ENCODE measurements at places on chromosomes 5 and 9.
A peak's percentile ranks its signal among the peaks of the same experiment; 100 is the strongest.

- no peak for DNase-seq
Measured at GRCh38 chr9:97990259-97990658, 7.1 kb downstream of the ANP32B start.

DNA sequence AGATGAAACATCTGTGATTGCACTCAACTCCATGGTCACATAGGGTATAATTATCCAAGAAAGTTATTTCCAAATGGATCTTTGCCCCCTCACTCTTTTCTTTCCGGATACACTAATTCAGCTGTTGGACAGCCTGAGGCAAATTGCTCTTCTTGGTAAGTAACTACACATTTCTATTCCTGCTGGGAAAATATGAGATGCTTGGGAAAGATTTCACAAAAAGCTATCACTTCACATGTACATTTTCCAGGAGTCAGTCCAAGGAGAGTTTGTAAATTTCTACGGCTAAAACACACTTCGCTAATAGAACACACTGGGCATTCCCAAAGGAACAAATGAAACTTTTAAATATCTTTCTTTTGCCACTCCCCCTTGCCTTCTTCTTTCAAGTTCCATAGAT is 123.0 kb upstream of the GRIA1 start:
- no peak for DNase-seq

- no peak for DNase-seq
Measured at GRCh38 chr5:95817430-95817829, 5.1 kb downstream of the GLRX start.

DNA sequence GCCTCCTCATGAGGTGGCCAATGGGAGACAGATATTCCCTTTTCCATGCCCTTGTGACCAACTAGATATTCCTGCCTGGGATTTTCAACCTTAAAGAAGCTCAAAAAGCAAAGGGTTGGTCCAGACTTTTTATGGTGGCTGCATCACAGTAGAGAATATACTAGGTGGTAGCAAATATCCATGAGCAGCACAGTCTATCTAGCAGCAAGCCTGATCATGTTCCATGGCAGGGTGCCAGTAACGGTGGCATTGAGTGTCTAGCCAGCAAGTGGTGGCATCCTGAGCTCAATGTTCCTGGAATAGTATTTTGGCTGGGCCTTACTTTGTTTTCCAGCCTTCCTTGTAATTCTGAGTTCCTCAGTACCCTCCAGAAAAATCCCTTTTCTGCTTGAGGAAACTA is 25.8 kb downstream of the CDC25C start:
- no peak for DNase-seq

GRCh38 chr9:14515571-14516198 is 177.5 kb downstream of the ZDHHC21 start:
- no peak for DNase-seq

DNA sequence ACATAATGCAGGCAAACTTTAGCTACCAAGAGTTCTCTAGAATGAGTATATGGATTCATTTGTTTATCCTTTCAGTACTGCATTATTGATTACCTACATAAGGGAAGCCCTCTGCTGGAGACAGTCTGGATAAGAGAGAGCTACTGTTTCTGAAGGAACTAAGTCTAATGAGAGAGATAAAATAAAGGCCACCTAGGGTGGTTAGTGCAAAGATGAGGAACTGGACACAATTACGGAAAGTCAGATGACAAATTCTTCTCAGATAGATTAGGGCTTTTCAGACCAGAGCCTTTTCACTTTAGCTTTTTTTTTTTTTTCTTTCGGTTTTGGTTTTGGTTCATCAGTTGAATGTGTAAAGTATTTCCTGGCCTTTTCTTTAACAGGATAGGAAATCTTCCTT is 31.3 kb downstream of the ISOC1 start:
- peak; percentile 30 for DNase-seq

GRCh38 chr5:142597546-142598337 is 88.1 kb downstream of the FGF1 start:
- DNase-seq = no peak

DNA sequence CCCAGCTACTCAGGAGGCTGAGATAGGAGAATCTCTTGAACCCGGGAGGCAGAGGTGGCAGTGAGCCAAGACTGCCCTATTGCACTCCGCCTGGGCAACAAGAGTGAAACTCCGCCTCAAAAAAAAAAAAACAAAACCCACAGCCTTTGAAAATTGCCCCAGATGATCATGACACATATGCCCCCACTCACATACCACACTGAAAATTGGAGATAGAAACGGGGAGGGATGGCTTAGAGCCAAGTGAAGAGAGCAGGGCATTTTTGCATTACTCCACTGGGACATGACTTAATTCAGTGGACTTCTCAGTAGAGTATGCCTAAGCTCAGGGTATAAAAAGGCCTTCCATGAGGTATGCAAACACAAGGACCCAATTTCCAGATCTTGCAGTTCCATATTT is 309.3 kb downstream of the BNC2 start:
- DNase-seq = no peak

- DNase-seq = peak; percentile 53
Measured at GRCh38 chr5:156815988-156816599, 34.0 kb upstream of the PPP1R2B start.

DNA sequence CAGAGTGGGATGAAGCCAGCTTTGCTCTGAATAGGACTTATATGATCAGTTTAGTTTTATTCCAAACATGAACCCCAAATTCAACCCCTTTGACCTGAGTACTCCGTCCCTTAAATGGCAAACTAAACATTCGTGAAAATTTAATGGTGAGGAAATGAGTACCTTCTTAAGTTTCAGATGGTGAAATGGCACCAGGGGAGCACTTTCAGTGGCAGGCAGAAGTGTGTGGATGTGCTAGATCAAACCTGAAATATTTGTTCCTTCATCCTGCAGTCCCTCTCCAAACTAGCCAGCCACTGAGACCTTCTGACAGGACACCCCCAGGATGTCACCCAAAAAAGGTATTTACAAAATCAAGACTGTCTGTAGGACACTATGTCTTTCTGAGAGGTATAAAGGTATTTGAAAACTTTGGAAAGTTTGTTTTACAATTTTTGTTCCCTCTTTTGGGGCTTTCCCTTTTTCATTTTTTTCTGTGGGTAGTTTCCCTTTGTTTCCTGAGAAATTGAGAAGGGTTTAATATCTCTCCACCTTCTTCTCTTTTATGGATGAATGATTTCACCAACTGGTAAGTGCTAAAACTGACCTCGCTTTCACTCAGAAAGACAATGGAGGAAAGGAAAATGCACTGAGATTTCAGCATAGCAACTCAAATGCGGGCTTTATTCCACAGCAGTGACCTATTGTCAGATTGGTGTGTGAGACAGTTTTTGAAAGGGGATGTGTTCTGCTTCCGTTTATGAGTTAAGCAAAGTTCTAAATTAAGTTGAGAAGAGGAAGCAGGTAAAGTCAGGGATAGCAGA is 127.1 kb downstream of the TMC1 start:
- DNase-seq = no peak

DNA sequence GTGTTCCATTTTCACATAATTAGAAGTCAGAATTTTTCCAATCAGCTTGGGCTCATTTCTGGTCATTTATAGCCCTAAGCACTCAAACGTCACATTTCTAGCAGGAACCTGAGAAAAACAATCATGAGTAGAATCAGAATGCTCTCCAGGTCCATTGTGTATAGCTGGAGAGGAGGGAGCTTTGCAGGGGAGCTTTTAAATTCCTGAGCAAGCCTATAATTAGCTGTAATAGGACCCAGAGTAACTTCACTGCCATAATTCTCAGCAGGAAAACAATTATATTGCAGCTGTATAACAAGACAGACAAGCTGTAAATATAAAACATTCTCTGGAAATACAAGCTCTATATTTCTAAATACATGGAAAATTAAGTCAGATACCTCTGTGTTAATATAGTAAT is 637.6 kb upstream of the SGCD start:
- no peak for DNase-seq

- DNase-seq = no peak
Measured at GRCh38 chr9:121672213-121672612, 20.8 kb downstream of the DAB2IP start.

GRCh38 chr5:148626081-148626613 is 28.2 kb downstream of the HTR4 start:
- DNase-seq = no peak

DNA sequence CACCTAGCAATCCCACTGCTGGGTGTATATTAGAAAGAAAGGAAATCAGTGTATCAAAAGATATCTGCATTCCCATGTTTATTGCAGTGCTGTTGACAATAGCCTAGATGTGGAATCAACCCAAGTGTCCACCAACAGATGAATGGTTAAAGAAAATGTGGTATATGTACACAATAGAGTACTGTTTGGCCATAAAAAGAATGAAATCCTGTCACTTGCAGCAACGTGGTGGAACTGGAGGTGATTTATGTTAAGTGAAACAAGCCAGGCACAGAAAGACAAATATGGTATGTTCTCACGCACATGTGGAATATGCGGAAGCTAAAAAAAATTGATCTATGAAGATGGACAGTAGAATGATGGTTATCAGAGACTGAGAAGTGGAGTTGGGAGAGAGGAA is 221.6 kb upstream of the DAP start:
- DNase-seq = no peak

- DNase-seq = no peak
Measured at GRCh38 chr5:16903480-16904300, 32.4 kb downstream of the MYO10 start.

GRCh38 chr9:36113999-36114398 is 22.5 kb upstream of the GLIPR2 start:
- DNase-seq = no peak

DNA sequence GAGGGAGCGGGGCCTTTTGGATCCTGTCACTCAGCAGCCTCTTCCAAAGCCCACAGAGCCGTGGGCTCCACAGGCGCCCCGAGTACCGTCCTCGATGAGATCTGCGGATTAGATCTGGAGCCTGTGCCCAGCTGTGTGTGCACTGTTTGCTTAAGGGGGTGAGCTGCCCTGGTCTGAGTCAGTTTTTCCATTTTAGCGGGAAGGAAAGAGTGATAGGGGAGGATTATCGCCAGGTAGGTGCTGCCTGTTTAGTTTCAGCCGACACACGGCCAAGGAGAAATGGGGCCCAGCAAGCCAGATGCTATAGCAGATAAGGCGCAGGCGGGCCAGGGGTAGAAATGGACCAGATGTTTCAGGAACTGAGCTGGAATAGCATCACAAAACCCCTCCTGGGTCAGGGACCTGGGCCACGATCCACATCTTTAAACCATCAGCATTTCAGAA is 18.1 kb downstream of the COL5A1 start:
- no peak for DNase-seq

GRCh38 chr5:76537073-76537543 is 86.1 kb downstream of the F2RL2 start:
- DNase-seq = no peak
